ENCODE measurements at places on chromosomes 4 and X.

DNA sequence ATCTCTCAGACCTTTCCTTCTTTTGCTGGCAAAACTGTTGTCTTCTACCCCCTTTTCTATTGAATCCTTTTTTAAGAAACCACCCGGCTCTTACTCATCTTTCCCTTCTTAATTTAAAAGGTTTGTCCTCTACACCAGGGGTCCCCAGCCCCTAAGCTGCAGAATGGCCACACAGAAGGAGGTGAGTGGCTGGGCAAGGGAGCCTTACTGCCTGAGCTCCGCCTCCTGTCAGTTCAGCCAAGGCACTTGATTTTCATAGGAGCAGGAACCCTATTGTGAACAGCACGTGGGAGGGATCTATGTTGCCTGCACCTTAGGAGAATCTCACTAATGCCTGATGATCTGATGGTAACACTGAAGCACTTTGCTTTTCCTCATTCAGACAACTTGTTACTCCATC lies 726.3 kb upstream of the INTU start:
- DNase-seq: no peak

- peak; percentile 80 for DNase-seq
Measured at GRCh38 chrX:68989865-68990606, 161.2 kb downstream of the EFNB1 start.

- no peak for DNase-seq
Measured at GRCh38 chrX:147403040-147403439, 508.7 kb upstream of the FMR1 start.

DNA sequence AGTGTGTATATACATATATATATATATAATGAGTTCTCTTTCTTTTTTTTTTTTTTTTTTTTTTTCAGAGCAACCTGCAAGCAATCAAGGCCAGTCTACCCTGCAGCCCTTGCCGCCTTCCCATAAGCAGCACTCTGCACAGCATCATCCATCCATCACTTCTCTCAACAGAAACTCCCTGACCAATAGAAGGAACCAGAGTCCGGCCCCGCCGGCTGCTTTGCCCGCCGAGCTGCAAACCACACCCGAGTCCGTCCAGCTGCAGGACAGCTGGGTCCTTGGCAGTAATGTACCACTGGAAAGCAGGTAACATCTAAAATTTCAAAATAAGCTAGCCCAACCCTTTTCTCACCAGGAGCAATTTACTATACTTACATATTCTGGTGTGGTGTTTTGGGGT lies 316.3 kb downstream of the DCTD start:
- no peak for DNase-seq

GRCh38 chr4:52870225-52870624 lies 8.1 kb downstream of the RASL11B start:
- DNase-seq: no peak

DNA sequence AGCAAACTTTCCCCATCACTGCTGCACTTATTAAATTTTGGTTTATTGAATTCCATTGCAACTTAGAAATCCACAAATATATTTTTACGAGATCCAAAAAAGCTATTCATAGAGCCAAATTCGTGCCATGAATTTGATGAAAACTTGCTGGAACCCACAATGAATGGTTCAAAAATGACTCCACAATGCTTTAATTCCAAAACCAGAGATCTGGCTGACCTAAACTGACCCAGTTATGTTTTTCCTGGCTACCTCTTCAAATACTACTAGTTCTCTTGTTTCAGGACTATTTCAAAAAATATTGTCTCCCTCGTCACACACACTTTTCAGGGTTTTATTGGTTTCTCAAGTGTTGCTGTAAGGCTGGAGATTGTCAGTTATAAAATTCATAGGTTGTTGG lies 474.8 kb downstream of the PDGFC start:
- no peak for DNase-seq

DNA sequence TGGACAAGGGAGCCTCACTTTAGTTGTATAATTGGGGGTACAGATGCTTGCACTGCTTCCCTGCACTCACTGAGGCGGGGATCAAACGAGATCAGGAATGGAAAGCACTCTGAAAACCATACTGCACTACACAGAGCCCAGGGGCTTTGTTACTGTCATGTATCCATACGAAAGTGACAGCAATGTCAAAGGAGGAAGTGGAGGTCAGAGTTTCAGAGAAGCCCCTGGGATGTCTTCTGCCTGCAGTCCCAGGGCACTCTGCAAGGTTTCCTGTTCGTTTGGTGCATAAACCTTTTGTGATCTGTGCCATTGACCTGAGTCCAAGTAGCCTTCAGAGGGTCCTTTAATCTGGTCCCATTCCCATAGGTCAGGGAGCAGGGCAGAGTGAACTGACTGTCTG lies 31.2 kb downstream of the RNF175 start:
- DNase-seq: no peak

GRCh38 chr4:40199999-40200874 lies 3.4 kb downstream of the RHOH start:
- DNase-seq: no peak

DNA sequence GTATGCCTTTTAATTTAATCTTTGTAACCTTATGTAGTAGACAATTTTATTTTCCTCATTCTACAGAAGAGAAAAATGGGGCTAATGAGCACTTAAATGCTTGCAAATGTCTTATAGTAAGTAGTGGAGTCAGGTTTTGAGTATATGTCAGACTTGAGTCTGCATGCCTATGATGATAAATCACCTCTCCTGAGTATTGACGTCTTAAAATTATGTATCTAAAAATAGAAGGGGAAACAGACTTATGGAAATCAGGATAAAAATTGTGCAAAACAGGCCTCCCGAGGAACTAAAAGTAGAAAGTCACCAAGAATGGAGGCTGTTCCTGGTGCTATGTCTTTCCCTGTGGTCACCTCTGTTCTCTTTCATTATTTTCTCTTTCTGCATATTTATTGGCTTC lies 92.7 kb downstream of the STIM2 start:
- DNase-seq: peak; percentile 15

- peak; percentile 47 for DNase-seq
Measured at GRCh38 chrX:106898462-106898861, 4.7 kb downstream of the RIPPLY1 start.

GRCh38 chrX:9336456-9336855 lies 128.4 kb upstream of the TBL1X start:
- no peak for DNase-seq

DNA sequence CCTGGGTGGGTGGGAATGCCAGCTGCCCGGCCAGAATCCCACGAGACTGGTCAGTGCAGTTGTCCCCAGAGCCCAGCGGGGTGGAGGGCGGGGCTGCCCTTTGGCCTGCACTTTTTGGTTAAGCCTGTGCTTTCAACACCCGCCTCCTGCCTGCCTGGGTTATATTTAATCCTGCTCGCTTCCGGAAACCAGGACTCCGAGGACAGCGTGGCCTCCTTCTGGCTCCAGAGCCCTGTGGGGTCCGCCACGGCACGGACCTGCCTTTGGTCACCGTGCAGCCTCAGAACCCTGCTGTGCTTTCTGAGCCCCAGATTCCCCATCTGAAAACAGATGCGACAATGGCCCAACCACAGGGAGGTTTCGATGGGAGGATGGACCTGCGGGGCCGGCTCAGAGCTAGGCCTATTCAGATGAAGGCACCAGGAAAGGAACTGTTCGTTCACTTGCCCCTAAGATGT lies 29.4 kb upstream of the KIAA0232 start:
- no peak for DNase-seq

- DNase-seq: peak; percentile 58
Measured at GRCh38 chrX:100647095-100647494, 3.1 kb downstream of the SRPX2 start.

GRCh38 chrX:34629572-34629971 lies 27.5 kb downstream of the TMEM47 start:
- no peak for DNase-seq

DNA sequence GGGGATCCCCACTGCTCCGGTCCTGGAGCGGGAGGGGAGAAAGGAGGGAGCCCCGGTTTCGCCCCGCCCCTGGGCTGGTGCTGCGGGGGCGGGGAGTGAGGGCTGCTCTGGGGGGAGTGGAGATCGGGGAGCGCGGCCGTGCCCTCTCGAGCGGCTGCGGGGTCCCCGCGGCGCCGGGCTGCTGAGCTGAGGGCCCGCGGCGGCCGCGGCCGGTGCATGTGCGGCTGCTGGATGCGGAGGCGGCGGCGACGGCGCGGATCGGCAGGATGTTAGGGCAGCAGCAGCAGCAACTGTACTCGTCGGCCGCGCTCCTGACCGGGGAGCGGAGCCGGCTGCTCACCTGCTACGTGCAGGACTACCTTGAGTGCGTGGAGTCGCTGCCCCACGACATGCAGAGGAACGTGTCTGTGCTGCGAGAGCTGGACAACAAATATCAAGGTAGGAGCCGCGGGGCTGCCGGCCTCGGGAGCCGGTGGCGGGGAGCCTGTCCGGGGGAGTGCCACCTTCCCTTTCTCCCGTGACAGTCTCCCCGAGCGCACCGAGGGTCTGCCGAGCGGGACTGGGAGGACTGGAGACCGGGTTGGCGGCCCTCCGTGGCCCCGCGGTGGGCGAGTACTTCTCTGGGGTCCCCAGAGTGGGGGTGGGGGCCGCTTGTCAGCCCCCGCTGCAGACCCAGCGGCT lies at the start of gene ING2:
ING2 (plus strand) TSS at position 129 of the 681 bp plus-strand sequence; CDS start at position 267, 138 bp downstream.
- no peak for DNase-seq

- DNase-seq: no peak
Measured at GRCh38 chr4:74570095-74570494, 125.2 kb downstream of the AREG start.

DNA sequence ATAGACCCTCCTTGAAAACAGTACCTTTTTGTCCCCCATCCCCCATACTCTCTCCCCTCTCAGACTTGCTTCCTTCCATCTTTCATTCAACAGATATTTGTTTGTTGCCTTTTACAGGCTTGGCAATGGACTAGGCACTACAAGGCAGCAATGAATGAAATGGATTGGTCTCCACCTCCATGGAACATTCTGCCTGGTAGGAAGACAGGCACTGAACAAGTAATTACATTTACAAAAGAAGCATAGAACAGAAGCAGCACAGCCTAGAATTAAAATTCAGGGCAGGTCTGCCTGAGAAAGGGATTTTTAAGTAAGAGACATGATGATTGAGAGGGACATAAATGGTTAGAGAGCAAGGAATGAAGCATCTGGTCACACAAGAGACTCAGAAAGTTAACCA lies 346.1 kb downstream of the GRXCR1 start:
- no peak for DNase-seq

DNA sequence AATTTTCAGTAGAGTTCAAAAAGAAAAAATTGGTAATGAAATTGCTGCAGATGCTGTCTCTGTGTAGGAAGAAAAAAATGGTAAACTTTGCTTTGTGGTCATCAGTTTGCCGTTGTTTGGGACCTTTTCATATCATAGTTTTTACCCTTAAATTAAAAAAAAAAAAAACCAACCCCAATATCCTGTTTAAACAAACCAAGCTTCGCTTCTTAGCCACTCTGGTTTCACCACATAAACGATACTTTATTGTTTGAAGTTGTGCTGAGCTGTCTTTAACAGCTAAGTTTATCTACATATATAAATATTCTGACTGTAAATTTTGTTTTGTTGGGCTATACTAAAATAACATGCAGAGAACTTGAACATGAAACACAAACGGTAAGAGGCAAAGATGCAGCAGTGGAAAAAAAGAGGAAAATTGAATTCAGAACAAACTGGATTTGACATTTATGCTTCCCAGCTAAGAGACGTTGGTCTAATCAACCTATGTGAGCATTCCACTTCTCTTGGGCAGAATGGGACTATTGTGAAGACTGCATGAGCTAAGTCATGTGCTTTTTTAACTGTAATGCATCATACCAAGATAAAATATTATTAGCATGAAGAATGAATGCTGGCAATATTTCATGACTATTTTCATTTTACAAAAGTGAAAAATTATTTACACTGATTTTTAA lies 15.7 kb upstream of the H2AZ1 start:
- no peak for DNase-seq

DNA sequence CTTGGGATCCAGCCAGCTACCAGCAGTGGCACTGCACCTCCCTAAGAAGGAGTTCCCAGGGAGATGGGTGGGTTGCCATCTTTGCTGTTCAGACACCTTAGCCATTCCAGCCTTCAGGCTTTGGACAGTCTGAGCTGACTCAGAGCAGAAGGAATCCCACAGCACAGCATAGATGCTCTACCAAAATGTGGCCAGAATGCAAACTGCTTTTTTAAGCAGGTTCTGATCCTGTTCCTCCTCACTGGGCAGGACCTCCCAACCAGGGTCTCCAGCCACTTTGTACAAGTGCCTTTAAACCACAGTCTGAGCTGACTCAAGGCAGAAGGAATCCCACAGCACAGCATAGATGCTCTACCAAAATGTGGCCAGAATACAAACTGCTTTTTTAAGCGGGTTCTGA lies 209.0 kb downstream of the NPNT start:
- no peak for DNase-seq

GRCh38 chr4:98570151-98570797 lies 88.1 kb downstream of the TSPAN5 start:
- DNase-seq: no peak

- no peak for DNase-seq
Measured at GRCh38 chr4:31482691-31483090, 762.5 kb downstream of the PCDH7 start.

DNA sequence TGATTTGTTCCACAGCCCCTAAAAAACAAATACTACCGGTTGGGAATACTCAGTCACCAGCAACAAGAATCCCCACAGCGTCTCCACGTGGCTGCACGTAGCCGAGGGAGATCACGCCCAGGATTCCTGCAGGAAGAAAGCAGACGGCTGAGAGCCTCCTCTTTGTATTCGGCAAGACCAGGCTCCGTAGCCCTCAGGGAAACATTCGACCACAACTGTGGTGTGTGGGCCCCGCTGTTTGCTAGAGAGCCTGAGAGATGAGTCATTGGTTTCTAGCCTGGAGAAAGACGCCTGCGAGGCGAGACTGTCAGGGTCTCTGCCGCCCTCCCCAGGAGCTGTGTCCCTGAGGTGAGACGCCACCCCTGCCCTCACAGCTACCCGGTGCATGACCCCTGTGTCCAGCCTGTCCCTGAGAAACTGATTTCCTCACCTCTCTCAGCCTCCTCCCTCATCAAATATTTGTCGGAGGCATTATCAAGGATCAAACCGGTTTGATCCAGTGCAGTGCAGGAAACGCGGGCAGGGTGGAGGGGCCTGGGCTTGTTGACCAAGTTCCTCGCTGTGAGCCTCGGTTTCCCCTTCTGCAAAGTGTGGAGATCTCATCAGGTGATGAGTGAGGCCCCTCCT lies 4.7 kb upstream of the S100P start:
- DNase-seq: peak; percentile 97

DNA sequence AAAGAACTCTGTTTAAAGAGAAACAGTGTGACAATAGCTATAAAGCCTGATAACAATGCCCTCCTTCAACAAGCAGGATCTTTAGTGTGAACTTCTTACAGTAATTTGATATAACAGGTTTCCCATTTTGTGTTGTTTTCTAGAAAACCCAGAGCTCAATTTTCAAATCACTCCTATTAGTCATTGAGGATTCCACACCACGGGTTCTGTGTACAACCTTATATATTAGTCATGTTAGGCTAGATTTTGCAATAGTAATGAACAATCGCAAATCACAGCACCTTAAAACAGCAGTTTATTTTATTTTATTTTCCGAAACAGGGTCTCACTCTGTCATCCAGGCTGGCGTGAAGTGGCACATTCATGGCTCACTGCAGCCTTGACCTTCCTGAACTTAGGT lies 1020.9 kb upstream of the INTU start:
- DNase-seq: no peak

GRCh38 chrX:130039847-130040246 lies 57.4 kb downstream of the BCORL1 start:
- DNase-seq: no peak
